Effector memory CD4-positive, alpha-beta T cell (primary cell): ENCODE measurements at places on chromosomes 12 and 14.

DNA sequence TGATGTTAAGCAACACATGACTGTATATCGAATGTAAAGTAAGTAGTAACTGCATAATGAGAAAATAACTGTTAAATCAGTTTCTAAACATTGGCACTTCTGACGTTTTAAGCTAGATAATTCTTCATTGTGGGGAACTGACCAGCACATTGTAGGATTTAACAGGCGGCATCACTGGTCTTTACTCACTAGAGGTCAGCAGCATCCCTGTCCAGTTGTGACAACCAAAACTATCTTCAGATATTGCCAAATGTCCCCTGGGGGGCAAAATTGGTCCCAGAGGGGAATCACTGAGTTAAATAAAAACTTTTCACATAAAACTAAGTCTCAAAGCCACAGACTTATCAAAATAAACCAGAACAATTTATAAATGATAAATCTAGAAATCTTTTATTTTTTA is 65.3 kb downstream of the BLTP3B start:
- peaks cover 12% of the 10 kb centered on the region for H3K36me3 ChIP-seq
- no peaks in the 10 kb centered on the region for H3K4me1 ChIP-seq
- DNase-seq: no peak
- no peak overlapping the region for H3K4me3 ChIP-seq
- no peak overlapping the region for H3K27ac ChIP-seq

DNA sequence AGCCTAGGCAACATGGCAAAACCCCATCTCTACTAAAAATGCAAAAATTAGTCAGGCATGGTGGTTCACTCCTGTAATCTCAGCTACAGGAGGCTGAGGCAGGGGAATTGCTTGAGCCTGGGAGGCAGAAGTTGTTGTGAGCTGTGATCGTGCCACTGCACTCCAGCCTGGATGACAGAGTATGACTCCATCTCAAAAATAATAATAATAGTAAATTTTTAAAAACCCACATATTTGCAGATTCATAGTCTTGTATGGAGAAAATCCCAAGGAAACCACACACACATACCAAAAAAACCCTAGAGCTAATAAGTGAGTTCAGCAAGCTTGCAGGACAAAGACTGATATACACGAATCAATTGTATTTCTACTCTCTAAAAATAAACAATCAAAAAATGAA is 19.0 kb upstream of the MTHFD1 start:
- H3K4me3 ChIP-seq: no peak overlapping the region
- no peak for DNase-seq
- H3K27ac ChIP-seq: no peak overlapping the region
- H3K36me3 ChIP-seq: no peaks in the 10 kb centered on the region
- H3K27me3 ChIP-seq: no peaks in the 10 kb centered on the region
- H3K4me1 ChIP-seq: no peaks in the 10 kb centered on the region

DNA sequence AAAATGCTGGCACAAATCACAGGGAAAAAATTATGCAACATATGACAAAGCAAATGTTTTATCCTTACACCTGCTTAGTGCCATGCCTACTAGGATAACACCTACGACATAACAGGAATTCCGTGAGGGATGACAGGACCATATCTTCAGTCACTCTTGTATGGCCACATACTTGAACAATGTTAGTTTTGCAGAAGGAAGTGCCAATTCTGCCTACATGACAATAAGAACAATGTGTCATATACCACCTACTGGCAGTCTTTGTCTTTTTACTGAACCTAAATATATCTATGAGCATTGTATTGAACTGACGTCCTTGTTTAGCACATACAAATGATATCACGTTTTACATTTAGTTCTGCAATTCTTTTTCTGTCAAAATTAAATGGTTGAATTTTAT is 234.0 kb downstream of the ADAMTS20 start:
- no peaks in the 10 kb centered on the region for H3K27me3 ChIP-seq
- DNase-seq: no peak
- no peak overlapping the region for H3K27ac ChIP-seq
- no peak overlapping the region for H3K4me3 ChIP-seq
- H3K36me3 ChIP-seq: no peaks in the 10 kb centered on the region

GRCh38 chr14:93788293-93788542 is at the start of gene PRIMA1:
Gene PRIMA1, minus strand, starts transcription at chr14:93788485. Its CDS starts 767 bp downstream, at chr14:93787718.
- H3K36me3 ChIP-seq: no peaks in the 10 kb centered on the region
- no peak within 1 kb of the TSS for H3K27ac ChIP-seq
- no peak for DNase-seq
- peaks cover 3% of the 10 kb centered on the region for H3K27me3 ChIP-seq
- no peak within 1 kb of the TSS for H3K4me3 ChIP-seq

DNA sequence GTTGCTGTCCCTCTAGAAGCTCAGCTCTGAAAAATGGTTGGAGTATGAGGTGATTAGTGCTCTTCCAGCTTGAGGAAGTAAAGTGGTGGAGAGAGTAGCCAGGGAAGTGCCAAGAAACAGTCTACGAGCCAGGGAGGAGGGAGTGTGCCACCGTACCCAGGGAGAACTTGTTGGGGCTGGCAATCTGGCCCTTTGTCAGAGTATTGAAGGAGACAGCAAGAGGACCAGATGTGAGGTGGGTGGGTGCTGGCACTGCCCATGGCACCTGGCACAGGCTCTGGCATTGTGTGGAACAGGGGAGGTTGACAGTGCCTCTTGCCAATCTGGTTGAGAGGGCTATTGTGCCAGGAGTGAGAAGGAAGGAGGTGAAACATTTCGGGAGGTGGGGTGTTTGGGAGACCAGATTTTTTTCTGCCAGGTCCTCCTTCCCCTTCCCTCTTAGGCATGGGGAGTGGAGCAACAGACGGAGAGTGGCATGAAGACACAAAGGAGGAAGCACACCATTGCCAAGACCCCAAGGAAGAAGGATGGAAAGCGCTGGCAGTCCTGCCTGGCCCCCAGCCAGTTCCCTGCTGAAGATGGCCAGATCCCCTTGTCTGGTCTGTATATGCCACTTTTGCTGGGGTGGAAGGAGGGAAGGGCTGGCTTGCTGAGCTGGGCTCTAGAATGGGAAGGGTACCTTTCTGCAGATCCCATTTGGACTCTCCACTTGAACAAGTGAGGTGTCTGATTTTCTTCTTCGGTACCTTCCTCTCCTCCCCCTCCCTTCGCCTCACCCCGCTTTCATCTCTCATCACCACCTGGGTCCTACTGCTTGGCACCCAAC is 37.5 kb downstream of the ZFHX2 start:
- no peaks in the 10 kb centered on the region for H3K27me3 ChIP-seq
- H3K4me1 ChIP-seq: no peaks in the 10 kb centered on the region
- H3K4me3 ChIP-seq: no peak overlapping the region
- H3K27ac ChIP-seq: no peak overlapping the region
- DNase-seq: no peak

- peaks cover 13% of the 10 kb centered on the region for H3K4me1 ChIP-seq
- H3K27me3 ChIP-seq: no peaks in the 10 kb centered on the region
- DNase-seq: no peak
- H3K4me3 ChIP-seq: no peak overlapping the region
- no peaks in the 10 kb centered on the region for H3K36me3 ChIP-seq
These were observed 16.4 kb upstream of the AMN1 start for GRCh38 chr12:31745242-31745641.
